ENCODE measurements at places on chromosomes 2 and 18.

GRCh38 chr2:73187549-73187948 is 14.8 kb upstream of the NOTO start:
- DNase-seq = no peak

- DNase-seq = no peak
Observed at GRCh38 chr18:5449858-5450509, 93.8 kb downstream of the EPB41L3 start.

DNA sequence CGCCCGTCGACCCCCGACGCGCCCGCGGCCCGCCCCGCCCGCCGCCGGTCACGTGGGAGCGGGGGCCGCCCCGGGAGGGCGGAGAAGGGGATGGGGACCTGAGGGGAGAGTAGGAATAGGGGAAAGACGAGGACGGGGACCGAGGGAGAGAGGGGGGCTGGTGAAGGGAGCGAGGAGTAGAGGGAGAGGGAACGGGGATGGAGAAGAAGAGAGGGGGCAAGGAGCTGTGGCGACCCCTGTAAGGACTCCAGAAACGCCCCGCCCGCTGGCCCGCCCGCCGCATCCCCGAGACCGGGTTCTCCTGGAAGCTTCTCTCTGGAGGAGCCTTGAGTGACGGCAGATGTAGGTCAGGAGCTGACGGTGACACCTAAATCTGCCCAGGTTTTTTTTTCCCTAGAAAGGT is 615 bp downstream of the ADNP2 start:
- DNase-seq = no peak

DNA sequence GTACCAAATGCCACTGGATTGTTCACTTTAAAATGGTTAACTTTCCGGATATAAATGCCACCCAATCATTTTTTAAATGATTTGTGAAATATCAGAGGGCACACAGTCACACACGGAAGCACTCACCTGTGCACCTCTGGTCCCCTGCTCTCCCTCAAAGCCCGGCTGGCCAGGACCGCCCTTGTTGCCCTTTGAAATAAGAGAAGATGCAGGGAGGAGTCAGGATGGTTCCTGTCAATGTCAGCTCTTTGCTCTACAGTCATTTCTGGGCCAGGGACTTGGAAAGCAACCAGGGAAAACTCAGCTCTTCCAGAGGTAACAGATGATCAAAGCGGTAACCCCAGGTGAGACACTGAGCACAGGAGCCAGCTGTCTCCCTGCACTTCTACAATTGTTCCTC is 60.7 kb downstream of the COL6A3 start:
- DNase-seq = no peak

DNA sequence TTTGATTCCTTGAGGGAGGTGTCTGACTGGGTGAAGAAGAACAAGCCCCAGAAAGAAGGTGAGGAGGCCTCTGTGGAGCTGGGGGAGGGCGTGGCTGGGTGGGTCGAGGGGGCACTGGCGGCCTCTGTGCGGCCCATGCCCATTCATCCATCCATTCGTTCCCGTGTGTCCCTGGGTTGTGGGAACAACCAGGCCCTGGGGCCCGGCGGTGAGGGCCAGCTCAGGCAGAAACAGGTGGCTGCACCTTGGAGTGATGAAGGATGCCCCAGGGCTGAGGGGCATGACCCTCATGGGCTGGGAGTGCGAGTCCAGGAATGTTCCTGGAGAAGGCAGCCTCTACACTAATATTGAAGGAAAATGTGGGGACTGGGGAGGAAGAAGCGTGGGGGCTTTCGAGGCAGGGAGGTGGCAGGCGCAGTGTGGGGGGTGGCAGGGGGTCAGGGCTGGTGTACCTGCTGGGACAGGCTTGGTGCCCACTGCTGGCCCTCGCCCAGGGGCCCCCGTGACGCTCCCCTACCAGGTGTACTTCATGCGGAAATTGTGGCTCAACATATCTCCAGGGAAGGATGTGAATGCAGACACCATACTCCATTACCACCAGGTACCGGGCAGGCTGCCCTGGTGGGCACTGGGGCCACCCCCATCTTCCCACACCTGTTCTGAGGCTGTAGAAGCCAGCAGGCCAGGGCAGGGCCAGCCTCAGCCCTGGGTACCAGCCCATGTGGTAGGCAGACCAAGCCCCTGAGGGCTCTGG is 11.2 kb upstream of the GPR17 start:
- DNase-seq = no peak

GRCh38 chr2:176094349-176094748 is 1.8 kb downstream of the HOXD13 start:
- no peak for DNase-seq

GRCh38 chr2:214358506-214358905 is 52.3 kb upstream of the VWC2L start:
- DNase-seq = no peak

DNA sequence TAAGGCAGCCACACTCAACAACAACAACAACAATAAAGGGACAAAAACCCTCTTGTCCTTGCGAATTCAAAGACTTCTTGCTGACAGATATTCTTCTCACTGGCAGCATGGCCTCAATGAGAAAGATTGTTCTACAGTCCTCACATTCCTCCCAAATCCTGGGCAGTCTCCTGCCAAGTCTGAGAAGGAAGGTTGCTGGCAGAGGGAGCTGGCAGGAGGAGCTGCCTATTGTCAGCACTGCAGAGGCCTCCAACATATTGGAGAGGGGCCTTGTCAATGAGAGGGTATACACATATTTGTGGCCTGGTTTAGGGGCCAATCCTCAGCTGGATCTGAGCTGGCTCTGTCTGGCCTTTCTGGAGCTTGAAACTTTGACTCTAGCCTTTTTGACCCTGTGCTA is 63.5 kb downstream of the LAMA3 start:
- DNase-seq = no peak

DNA sequence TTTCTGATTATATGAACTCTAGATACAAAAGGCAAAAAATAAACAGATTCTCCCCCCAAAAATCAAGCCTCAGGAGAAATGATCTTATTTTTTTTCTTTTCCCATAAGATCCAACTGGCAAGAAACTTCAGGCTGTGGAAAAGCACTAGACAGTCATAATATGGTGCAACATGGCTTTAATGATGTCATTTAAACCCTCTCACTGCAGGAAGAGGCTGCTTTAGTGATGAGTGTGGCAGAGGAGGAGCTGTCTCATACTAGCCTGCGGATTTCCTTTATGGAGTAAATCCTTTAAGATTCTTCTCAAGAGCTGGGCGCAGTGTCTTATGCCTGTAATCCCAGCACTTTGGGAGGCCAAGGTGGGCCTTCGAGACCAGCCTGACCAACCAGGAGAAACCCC is 83.3 kb upstream of the CD28 start:
- no peak for DNase-seq

DNA sequence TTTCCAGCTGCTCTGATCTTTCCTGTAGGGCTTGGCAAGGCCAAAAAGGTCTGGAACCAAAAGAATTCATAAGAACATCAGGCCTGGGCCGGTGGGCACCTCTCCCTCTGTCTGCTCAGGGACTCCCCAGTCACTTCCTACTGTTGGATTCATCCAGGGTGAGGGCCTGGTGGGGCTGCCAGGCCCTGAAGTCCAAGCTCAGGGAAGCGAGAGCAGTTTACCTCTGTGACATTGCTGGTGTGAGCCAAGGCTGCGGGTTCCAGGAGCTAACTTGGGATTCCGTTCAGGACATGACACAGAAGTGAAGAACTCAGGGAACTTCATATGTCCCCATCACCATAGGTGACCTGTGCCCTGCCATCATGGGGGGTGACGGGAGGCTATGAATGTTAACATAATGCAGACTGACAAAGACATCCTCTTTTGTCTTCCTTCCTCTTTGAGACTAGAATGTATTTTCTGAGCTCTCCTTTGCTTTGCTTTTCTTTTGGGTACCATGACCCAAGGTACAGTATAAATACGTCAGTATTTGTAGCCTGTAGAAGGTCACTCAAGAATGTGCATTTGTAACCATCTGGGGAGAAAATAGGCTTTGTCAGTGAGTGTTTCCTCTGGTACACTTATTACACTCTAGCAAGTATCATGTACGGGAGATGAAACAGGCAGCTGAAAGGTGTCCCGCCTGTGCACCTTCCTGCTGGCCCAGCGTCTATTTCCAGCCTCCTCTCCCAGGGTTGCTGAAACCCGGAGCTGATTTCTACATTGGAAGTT is 130.5 kb upstream of the SLC1A4 start:
- DNase-seq = no peak

DNA sequence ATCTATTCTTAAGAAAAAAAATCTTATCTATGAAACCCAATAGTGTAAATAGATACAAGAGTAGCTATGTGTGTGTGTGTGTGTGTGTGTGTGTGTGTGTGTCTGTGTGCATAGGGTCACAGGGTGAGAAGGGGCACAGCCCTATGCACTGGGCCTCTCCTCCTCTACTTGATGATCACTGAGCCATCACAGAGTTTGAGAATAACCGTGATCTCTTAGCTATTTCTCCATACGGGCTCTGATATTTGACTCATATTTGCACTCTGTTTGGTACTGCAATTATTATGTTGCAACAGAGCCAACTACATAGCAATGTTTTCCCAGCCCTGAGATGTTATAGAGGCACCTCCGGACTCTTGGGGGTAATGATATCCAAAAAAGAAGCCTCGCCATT is 28.8 kb upstream of the SLC40A1 start:
- no peak for DNase-seq

DNA sequence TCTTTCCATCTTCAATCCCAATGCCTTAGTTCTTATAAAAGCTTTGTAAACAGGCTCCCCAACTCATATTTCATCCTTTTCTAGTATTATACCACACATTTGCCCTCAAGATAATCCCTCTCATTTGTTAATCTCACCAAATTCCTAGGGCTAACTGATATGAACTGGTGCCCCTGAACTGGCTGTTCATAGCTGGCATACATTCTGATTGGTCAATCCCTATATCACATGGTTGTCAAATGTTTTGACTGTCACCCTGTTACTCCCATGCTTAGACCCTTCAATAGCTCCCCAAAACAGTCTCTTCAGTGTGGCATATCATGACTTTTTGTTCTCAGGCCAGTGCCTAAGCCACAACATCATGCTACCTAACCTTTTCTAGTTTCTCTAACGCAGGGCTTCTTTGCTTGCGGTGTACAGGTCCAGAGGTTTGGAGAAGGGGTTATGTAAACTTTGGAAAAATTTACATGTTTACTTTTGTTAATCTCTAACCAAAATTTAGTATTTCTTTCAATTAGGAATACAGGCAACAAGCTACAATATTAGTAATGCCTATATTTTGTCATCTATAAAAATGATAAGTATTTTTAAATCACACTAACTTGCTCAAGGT is 30.5 kb downstream of the GDF7 start:
- DNase-seq = no peak

DNA sequence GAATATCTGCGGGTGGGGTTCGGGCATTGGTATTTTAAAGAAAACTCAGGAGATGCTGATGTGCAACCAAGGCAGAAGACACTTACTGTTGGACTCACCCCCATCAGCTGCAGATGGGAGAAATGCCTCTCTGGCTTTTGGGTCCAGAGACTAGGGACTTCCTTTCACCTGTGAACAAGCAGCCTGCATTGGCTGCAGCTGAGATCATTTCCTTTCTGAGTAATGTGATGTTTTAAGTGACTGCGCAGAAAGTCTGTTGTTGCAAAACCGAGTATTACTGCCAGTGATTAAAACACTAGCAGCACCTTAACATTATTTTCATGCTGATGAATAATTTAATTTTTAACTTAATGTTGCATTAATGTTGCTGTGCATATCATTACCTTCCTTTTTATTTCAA is 143.0 kb downstream of the TSN start:
- no peak for DNase-seq

GRCh38 chr2:62800618-62801017 is 95.1 kb downstream of the EHBP1 start:
- no peak for DNase-seq

DNA sequence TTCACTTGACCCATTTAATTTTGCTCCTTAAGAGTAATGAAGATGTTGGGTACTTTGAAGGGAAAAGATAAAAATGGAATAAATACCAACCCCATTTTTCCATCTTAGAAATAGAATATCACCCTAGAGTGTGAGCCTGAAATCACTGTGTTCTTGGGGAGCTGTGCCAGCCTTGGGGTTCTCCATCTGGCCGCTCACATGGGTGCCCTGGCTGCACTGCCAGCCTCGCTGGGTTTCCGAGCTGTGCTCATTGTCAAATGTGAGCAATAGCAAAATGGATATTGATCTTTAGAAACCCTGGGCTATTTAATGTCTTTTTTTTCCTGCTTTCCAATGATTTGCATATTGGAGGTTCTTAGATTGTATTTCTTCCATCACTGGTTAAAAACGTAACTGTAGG is 9.3 kb downstream of the APCDD1 start:
- no peak for DNase-seq

GRCh38 chr18:62449490-62450104 is 73.2 kb upstream of the ZCCHC2 start:
- no peak for DNase-seq

- no peak for DNase-seq
Observed at GRCh38 chr2:70041663-70042062, 45.6 kb upstream of the PCBP1 start.

DNA sequence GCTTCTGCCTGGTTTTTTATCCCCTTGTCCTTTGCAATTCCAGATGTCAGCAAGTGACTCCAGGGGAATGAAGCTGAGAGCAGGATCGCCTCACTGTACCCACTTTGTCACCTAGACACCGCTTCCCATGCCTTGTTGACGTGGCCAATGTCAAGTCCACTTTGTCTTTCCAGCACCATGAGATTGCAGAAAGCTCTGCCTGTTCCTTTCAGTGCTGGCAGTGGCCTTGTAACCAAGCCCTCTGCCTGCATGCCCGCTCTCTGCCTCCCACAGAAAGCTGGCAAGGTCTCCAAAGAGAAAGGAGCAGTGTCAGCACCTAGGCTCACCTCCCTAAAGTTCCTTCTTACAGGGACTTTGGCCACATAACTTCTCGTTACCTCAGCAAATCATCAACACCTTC is 282.2 kb upstream of the ST6GAL2 start:
- DNase-seq = no peak

GRCh38 chr2:53378791-53379190 is 388.8 kb upstream of the CHAC2 start:
- no peak for DNase-seq

DNA sequence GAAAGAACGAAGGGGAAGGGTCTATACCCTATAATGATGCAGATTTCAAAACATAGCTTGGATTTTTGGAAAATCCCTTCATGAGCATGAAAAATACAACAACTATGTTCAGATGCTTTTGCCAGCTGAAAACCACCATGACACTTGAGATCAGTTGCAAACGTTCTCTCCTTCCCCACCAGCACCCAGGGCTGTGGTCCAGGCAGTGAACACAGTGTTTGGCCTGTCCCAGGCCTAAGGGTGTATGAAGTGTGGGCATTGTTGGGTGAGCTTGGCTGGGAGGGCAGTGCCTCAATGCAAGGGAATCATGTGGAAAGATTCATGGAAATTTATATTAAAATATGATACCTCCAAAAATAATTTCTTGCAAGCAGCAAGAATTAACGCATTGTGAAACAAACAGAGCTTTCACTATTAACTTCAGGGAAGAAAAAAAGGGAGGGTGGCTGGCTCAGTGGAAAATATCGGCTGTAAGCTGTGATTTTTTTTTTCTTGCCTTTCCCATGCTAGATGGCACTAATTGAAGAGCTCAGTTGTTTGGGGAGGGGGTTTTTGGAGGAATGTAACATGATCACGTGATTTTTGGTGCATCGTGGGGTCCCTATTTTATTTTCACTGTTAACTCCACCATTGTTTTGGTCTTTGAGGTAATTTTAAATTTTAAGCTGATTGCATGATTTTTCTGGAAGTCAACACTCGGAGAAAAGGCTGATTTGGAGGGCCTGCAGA is 52.0 kb downstream of the CDC42EP3 start:
- DNase-seq = no peak

- DNase-seq = no peak
Observed at GRCh38 chr2:238878051-238878735, 30.3 kb downstream of the TWIST2 start.

- no peak for DNase-seq
Observed at GRCh38 chr2:105291981-105292380, 37.6 kb downstream of the TGFBRAP1 start.

All from stimulated activated CD4-positive, alpha-beta T cell treated with anti-CD3 and anti-CD28 coated beads, Interleukin-15, amount 100 ng/mL, for 1 hour (primary cell).